ENCODE measurements at places on chromosomes 12 and 14.

- H3K36me3 ChIP-seq, result no peaks in the 10 kb centered on the region
- DNase-seq, result no peak
- H3K27me3 ChIP-seq, result peaks cover 23% of the 10 kb centered on the region
- peak overlapping the region; percentile 31 for H3K27ac ChIP-seq
- H3K4me3 ChIP-seq, result peak overlapping the region; percentile 88
- H3K4me1 ChIP-seq, result peaks cover 13% of the 10 kb centered on the region
These were observed 634 bp upstream of the TMEM63C start for GRCh38 chr14:77180726-77181602.

- no peaks in the 10 kb centered on the region for H3K36me3 ChIP-seq
- H3K4me1 ChIP-seq, result peaks cover 5% of the 10 kb centered on the region
- H3K27me3 ChIP-seq, result peaks cover 44% of the 10 kb centered on the region
- no peak overlapping the region for H3K4me3 ChIP-seq
These were observed 136.4 kb downstream of the KIF26A start for GRCh38 chr14:104274806-104275205.

- no peaks in the 10 kb centered on the region for H3K27me3 ChIP-seq
- H3K27ac ChIP-seq, result no peak overlapping the region
- no peak overlapping the region for H3K4me3 ChIP-seq
- H3K36me3 ChIP-seq, result peaks cover 2% of the 10 kb centered on the region
- DNase-seq, result no peak
These were observed 3.3 kb downstream of the ACVR1B start for GRCh38 chr12:51954561-51955361.

DNA sequence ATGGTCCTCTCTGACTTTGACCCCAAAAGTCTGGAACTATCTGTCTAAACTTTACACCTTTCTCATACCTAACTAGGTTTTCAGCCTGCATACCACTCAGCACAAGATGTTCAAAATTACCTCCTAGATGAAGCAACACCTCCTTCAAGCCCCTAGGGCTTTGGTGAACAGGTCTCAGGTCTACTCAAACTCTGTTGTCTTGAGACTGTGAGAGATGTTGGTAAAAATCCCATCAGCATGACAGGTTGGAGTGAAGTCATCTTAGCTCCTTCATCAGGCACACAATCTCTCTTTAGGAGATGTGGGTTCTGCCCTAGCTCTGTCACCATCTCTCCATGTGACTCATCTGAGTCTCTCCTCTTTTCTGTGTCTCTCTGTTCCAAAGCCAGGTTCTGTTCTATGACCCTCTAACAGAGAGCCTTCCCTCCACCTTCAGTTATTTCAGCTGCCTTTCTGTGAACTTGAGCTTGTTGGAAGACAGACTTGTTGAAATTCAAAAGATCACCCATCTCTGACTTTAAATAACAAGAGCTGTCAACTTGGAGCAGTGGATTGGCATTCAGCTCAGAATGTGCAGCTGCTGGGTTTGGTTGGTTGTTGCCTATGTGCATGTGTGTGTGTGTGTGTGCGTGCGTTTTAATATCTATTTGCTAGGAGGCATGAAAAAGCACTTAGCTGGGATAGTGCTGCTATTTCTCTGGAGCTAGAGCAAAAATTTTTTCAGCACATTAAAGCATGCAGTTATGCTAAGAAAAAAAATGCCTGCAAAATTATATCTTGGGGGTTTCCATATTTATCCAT, 130.7 kb downstream of the CRACR2A start:
- H3K36me3 ChIP-seq, result peaks cover 54% of the 10 kb centered on the region
- no peak overlapping the region for H3K4me3 ChIP-seq
- DNase-seq, result no peak
- H3K27ac ChIP-seq, result peak overlapping the region; percentile 60
- peaks cover 13% of the 10 kb centered on the region for H3K4me1 ChIP-seq

DNA sequence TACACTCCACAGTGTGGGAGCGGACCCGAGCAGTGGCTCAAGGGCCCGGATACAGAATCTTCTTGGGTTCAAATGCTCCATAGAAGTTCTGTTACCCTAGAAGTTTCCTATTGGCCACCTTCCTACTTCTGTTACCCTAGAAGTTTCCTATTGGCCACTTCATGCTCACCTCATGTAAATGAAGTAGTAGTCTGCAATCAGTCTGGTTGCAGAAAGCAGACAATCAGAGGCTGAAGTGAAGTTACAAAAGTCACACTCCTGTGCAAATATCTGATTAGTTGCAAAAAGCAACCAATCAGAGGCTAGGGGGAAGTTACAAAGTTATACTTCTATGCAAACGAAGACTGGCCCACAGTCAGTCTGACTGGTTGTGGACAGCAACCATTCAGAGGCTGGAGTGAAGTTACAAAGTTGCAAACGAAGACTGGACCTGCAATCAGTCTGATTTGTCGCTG, 77.8 kb upstream of the CPNE8 start:
- no peak overlapping the region for H3K4me3 ChIP-seq
- no peaks in the 10 kb centered on the region for H3K27me3 ChIP-seq
- no peak for DNase-seq

GRCh38 chr12:1574865-1575259, 19.5 kb downstream of the FBXL14 start:
- no peak overlapping the region for H3K4me3 ChIP-seq
- H3K36me3 ChIP-seq, result peaks cover 13% of the 10 kb centered on the region
- DNase-seq, result no peak
- H3K27me3 ChIP-seq, result peaks cover 5% of the 10 kb centered on the region

DNA sequence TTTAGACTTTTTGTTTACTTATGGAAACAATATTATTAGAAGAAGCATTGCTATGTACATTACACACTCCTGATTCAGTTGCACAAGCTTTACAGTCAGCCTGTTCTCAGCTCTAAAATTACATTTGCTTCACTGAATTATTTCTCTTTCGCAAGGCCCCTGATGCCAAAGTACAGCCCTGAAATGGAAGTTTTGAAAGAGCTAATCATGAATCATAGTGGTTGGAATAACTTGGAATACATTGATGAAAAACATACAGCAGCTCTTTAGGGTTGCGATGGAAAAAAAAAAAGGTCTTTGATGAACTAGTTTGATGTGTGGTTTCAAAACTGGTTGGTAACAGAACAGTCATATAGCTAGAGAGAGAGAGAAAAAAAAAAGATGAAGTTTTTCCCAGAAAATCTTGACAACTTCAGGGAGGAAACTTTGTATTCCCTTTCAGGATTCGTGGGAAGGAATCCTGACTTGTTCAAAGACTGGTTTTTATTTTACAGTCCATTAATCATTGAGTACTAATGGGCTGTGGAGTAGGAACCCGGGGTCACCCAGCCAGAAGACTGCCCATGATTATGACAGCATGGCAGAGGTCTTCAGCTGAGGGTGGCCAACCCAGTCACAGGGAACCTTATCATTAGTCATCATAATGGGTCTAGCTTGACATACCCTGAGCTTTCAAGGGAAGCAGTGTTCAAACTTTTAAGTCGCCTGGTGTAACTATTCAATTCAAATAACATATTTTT, 460.1 kb downstream of the NAV3 start:
- no peak overlapping the region for H3K4me3 ChIP-seq
- no peak for DNase-seq
- H3K4me1 ChIP-seq, result no peaks in the 10 kb centered on the region
- no peak overlapping the region for H3K27ac ChIP-seq
- no peaks in the 10 kb centered on the region for H3K36me3 ChIP-seq

DNA sequence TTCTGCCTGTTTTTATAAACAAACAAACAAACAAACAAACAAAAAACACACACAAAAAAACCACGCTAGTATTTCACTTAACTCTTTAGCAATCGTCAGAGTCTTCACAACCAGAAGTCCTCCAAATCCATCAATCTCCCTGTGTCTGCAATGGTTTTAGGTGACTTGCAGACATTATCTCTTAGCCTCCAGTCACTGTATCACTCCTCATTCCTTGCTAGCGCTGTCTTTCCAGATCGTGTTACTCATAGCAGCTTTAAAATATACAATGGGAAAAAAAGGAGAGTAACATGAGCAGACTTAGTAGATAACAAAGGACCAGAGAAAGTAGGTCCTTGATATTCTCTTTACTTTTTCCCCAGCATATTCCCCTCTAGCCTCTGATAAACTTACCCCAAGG, 15.5 kb upstream of the ETNK1 start:
- no peak overlapping the region for H3K4me3 ChIP-seq
- no peak for DNase-seq
- no peak overlapping the region for H3K27ac ChIP-seq
- H3K27me3 ChIP-seq, result peaks cover 8% of the 10 kb centered on the region

- H3K4me1 ChIP-seq, result peaks cover 19% of the 10 kb centered on the region
- DNase-seq, result no peak
- H3K4me3 ChIP-seq, result no peak overlapping the region
- H3K27me3 ChIP-seq, result peaks cover 46% of the 10 kb centered on the region
These were observed 6.3 kb downstream of the FLRT2 start for GRCh38 chr14:85535991-85536832.

- no peaks in the 10 kb centered on the region for H3K36me3 ChIP-seq
- no peak for DNase-seq
- H3K27ac ChIP-seq, result no peak overlapping the region
- no peak overlapping the region for H3K4me3 ChIP-seq
- no peaks in the 10 kb centered on the region for H3K4me1 ChIP-seq
These were observed 35.9 kb upstream of the WSCD2 start for GRCh38 chr12:108093209-108093608.

DNA sequence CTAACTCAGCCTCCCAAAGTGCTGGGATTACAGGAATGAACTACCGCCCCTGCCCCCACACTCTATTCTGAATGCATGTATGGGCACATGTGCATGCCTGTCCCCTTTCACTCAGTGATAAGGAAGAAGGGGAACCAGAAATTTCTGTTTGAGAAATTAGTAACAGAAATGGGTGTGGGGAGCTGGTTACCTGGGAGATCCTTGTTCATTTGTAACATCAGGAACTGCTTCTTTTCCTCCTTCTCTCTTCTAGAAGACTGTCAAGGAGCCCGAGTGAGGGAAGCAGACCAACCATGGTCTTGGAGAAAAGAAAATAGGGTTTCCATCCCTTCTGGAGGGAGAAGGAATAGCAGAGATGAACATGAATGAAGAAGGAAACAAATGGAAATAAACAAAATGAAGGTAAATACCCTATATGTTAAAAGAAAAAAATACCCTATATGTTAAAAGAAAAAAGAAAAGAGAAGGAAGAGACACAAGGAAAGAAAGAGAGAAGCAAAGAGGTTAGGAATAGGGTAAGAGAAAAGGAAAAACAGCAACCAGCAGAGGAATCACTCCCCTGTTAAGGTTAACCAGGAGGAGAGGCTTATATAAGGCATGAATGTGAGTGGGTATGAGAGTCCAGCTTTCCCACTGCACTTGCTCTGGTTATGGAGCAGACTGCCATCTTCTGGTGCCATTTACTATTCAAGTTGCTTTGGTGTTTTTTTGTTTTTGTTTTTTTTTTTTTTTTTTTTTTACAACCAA, 3.3 kb downstream of the PPP1R3E start:
- peaks cover 45% of the 10 kb centered on the region for H3K4me1 ChIP-seq
- no peak overlapping the region for H3K4me3 ChIP-seq
- no peaks in the 10 kb centered on the region for H3K27me3 ChIP-seq
- peak overlapping the region; percentile 70 for H3K27ac ChIP-seq
- H3K36me3 ChIP-seq, result peaks cover 12% of the 10 kb centered on the region

DNA sequence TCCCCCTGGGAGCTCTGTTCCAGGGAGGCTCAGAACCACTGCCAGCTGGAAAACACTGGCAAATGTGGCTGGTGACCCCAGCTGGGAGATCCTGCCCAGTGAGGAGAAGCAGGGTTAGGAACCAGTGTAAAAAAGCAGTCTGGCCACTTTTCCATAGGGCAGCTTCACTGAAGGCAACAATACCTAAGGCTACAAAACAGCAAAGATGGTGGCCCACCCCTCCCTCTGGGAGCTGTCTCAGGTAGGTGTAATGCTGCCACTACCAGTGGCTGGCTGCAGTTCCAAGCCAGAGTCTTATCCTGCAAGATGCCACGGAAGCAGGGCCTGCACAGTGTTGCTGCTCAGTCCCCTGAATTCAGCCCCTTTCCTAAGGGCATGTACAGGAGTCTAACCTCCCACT, 50.6 kb upstream of the ANO6 start:
- peaks cover 3% of the 10 kb centered on the region for H3K36me3 ChIP-seq
- no peak for DNase-seq
- H3K27me3 ChIP-seq, result peaks cover 21% of the 10 kb centered on the region
- no peak overlapping the region for H3K4me3 ChIP-seq
- H3K4me1 ChIP-seq, result no peaks in the 10 kb centered on the region
- no peak overlapping the region for H3K27ac ChIP-seq

DNA sequence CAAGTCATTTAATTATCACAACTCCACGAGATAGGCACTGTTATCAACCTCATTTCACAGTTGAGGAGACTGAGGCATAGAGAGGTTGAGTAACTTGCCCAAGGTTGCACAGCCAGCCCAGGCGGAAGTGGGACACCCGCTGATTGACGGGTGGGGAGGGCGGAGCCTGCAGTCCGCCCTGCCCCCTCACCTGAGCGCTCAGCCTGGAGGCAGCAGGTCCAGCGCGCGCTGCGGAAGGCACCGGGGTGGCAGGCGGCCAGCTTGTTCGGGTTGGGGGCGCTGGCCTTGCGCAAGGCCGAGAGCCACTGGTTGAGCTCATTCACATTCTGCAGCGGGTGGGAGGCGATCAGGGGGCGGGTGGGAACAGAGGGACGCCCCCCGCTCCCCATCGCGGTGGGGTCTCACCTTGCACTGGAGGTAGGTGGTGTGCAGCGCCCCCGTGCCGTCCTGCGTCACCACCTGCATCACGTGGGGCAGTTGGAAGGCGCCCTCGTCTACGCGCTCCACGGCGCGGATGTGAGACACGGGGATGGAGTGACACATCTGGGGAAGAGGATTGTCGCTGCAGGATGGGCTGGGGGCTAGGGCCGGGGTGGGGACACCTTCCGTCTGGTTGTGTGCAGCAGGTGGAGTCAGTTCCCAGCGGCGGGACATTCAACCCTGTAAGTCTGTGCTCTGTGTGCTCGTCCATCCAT, 31.7 kb downstream of the RASAL1 start:
- H3K4me1 ChIP-seq, result peaks cover 30% of the 10 kb centered on the region
- H3K4me3 ChIP-seq, result peak overlapping the region; percentile 72
- H3K27ac ChIP-seq, result peak overlapping the region; percentile 71
- H3K27me3 ChIP-seq, result no peaks in the 10 kb centered on the region
- no peak for DNase-seq
- peaks cover 69% of the 10 kb centered on the region for H3K36me3 ChIP-seq

DNA sequence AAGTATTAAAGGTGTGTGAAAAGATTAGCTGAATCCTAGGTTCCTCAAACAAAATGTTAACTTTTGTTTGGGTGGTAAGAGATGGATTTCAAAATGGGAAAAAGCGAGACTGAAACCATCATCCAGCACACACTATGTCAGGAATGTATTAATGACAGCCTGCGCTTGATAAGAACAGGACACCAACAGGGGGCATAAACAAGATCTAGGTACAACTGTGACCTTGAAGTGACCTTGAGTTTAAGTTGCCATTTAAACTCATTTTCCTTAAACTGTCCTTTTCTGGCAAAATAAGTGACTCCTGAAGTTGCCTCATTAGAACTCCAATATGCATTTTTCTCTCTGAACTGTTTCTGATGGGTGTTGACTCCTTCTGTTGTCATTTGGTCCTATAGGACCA, 17.1 kb downstream of the PRKCH start:
- H3K27ac ChIP-seq, result no peak overlapping the region
- no peaks in the 10 kb centered on the region for H3K36me3 ChIP-seq
- H3K27me3 ChIP-seq, result no peaks in the 10 kb centered on the region
- no peak overlapping the region for H3K4me3 ChIP-seq

GRCh38 chr12:87687362-87687761, 341.8 kb downstream of the C12orf50 start:
- no peak overlapping the region for H3K4me3 ChIP-seq
- H3K4me1 ChIP-seq, result no peaks in the 10 kb centered on the region
- H3K27ac ChIP-seq, result no peak overlapping the region
- H3K36me3 ChIP-seq, result no peaks in the 10 kb centered on the region
- no peaks in the 10 kb centered on the region for H3K27me3 ChIP-seq
- no peak for DNase-seq
